Endodermal cell (in vitro differentiated cells): ENCODE measurements at places on chromosomes 7 and 10. TPM values are rescaled to one million over a fixed set of nuclear protein-coding genes. Genes with fewer than 3 reads are reported as not detected.

Gene NANOS1
- 1.6 and 1.7 TPM in 2 replicates for total RNA-seq

GRCh38 chr7:55593515-55594318 lies 21.4 kb upstream of the VOPP1 start:
- peak; percentile 92 for DNase-seq

- no peak for DNase-seq
These were observed 149.3 kb upstream of the DPP6 start for GRCh38 chr7:153902862-153903261.

DNA sequence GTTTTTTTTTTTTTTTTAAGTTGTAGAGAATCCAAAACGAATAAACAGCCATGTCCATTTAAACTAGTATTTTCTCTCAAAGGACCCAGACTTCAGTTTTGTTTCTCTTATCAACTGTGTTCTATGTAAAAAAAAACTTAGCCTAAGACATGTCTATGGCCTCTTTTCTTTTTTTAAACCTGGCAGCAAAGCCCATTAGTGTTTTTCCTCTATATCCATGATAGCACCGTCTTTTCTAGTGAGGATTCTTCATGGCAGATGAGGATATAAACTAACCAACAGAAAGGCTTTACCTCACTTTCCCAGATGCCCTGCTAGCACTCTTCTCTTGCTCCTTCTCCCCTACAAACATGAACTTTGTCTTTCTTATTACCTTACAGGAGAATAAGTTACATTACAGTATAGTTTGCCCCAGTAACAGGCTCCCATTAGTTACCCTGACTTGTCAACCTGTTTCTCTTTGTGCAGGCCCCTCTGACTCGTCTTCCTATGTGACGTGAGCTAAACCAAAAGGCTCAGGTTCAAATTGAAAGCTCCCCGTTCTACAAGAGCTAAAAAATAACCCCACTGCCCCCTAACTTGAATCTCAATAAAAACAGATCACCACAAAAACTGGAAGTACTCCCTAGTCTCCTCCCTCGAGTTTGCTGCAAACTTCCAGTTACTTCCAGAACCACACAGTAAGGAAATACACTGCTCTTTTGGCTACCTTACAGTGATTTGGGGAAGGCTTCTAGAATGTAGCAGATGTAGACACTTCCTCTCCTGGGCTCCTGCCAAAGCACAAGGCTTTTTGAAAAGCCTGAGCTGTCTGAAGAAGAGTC lies 20.1 kb downstream of the P4HA1 start:
- DNase-seq, result no peak
